ENCODE measurements at places on chromosomes 2 and 18. TPM values are rescaled to one million over a fixed set of nuclear protein-coding genes. Genes with fewer than 3 reads are reported as not detected.
A peak's percentile ranks its signal among the peaks of the same experiment; 100 is the strongest.

DNA sequence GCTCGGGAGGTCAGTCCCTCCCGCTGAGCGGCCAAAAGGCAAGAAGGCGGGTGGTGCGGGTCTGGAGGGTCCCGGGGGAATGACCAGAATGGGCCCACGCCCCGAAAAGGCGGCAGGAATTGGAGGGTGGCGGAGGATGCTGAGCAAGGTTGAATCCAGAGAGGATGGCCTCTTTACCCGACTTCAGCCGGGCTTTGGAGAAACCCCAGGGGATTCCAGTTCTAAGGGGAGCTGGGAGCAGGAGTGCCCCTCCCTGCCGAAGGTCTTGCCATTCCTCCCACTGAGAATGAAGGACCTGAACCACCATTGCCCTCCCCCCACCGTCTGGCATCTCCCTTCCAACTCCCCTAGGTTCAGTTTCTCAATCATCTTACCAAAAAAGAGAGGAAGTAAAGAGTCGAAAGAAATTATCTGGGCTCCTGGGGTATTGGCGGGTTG lies 38.9 kb upstream of the ATP6V1B1 start:
- DNase-seq: peak; percentile 74

DNA sequence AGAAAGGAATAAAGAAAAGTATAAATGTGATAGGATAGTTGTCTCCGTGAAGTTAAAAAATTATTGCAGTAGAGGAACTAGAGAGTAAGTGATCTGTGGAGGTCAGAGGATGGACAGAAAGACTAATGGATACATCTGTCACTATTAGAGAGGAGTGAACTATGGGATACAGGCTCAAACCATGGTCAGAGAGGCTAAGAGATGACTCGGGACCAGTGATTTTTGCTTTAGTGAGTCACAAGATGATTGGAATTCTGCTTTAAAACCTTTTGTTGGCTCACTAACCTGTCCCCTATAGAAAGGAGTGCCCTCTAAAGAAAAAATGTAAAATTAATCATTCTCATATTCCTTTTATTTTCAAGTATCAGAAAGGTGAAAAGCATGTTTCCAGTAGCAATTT lies 30.3 kb downstream of the ALMS1 start:
- DNase-seq: no peak

- no peak for DNase-seq
Measured at GRCh38 chr18:42765302-42765701, 350.2 kb downstream of the RIT2 start.

GRCh38 chr2:223042704-223043118 lies 9.3 kb upstream of the KCNE4 start:
- DNase-seq: no peak

GRCh38 chr2:125870264-125870663 lies 785.7 kb upstream of the GYPC start:
- no peak for DNase-seq

GRCh38 chr2:181372646-181373040 lies 84.5 kb upstream of the ITGA4 start:
- no peak for DNase-seq

DNA sequence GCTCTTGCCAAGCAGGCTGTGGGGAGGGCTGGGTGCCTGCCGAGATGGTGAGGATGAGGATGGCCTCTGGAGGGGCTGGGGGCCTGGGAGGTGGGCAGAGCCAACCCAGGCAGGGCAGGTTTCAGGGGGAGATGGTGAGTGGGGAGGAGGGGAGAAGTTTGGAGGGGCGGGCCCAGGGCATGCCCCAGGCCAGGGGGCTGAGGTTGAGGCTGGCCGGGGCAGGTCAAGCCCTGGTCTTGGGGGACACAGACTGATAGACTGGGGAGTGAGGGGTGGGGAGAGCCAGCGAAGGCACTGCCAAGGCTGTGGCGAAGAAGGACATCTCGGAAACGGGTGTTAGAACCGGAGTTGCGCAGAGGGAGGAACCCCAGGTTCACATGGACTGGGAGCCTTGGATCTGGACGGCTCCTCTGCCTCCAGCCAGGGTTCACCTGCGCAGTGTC lies 12.6 kb downstream of the CAPN10 start:
- DNase-seq: peak; percentile 43

- no peak for DNase-seq
Measured at GRCh38 chr2:38344813-38345212, 32.3 kb downstream of the ATL2 start.

Gene CYP27C1
- total RNA-seq: 0.59 TPM

Gene CFAP65
- total RNA-seq: not detected

Gene ZRANB3
- 10.4 TPM for total RNA-seq

Gene TNFAIP6
- 0.28 TPM for total RNA-seq

Gene BBS5
- total RNA-seq: 1.3 TPM

All from H7 (cell line).